ENCODE measurements at places on chromosomes 3 and 15. TPM values are rescaled to one million over a fixed set of nuclear protein-coding genes. Genes with fewer than 3 reads are reported as not detected.

DNA sequence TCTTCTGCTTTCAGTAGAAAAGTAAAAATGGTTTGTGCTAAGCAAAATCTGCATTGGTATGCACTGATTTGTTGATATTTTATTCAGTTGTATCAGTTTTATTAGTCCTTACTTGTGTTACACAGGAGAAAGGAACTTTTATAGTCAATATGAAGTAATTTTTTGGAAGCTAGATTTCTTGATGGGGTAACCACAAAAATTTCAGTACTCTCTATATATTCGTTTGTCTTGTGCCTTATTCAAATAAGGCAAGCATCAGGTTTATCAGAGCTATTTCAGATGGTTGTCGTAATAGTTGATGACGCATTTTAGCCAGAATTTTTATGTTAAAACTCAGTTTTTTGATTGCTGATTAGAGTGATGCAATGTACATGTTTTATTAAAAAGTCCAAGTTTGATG is 50.7 kb upstream of the NIPA1 start:
- peaks cover 12% of the 10 kb centered on the region for H3K4me1 ChIP-seq
- H3K27me3 ChIP-seq, result no peaks in the 10 kb centered on the region
- H3K36me3 ChIP-seq, result no peaks in the 10 kb centered on the region

GRCh38 chr3:194857469-194858113 is 171.9 kb downstream of the FAM43A start:
- H3K36me3 ChIP-seq, result no peaks in the 10 kb centered on the region
- no peak overlapping the region for H3K27ac ChIP-seq
- no peak overlapping the region for H3K4me3 ChIP-seq
- no peaks in the 10 kb centered on the region for H3K27me3 ChIP-seq
- H3K4me1 ChIP-seq, result peaks cover 14% of the 10 kb centered on the region
- no peak for DNase-seq

GRCh38 chr3:104887069-104887468 is 479.6 kb upstream of the ALCAM start:
- H3K27ac ChIP-seq, result no peak overlapping the region
- H3K27me3 ChIP-seq, result no peaks in the 10 kb centered on the region
- peaks cover 19% of the 10 kb centered on the region for H3K4me1 ChIP-seq
- DNase-seq, result no peak
- H3K4me3 ChIP-seq, result no peak overlapping the region

- no peak overlapping the region for H3K4me3 ChIP-seq
- peaks cover 13% of the 10 kb centered on the region for H3K27me3 ChIP-seq
- H3K36me3 ChIP-seq, result peaks cover 27% of the 10 kb centered on the region
- DNase-seq, result no peak
- no peak overlapping the region for H3K27ac ChIP-seq
These were observed 72.7 kb upstream of the SLC4A7 start for GRCh38 chr3:27556887-27557286.

DNA sequence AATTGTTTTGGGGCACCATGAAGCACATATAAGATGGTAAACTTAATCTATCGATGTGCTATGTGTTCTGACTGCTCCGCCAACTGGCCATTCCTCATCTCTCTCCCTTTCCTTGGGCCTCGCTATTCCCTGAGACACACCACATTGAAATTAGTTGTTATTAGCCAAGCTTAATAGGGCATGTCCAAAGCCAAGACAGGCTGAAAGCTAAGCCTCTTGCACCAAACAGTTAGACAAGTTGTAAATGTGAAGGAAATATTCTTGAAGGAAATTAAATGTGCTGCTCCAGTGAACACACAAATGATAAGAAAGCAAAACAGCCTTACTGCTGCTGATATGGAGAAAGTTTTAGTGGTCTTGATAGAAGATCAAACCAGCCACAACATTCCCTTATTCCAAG is 39.3 kb downstream of the C2CD4A start:
- H3K27me3 ChIP-seq, result no peaks in the 10 kb centered on the region
- H3K4me1 ChIP-seq, result no peaks in the 10 kb centered on the region
- H3K36me3 ChIP-seq, result no peaks in the 10 kb centered on the region
- DNase-seq, result no peak
- no peak overlapping the region for H3K27ac ChIP-seq
- no peak overlapping the region for H3K4me3 ChIP-seq

DNA sequence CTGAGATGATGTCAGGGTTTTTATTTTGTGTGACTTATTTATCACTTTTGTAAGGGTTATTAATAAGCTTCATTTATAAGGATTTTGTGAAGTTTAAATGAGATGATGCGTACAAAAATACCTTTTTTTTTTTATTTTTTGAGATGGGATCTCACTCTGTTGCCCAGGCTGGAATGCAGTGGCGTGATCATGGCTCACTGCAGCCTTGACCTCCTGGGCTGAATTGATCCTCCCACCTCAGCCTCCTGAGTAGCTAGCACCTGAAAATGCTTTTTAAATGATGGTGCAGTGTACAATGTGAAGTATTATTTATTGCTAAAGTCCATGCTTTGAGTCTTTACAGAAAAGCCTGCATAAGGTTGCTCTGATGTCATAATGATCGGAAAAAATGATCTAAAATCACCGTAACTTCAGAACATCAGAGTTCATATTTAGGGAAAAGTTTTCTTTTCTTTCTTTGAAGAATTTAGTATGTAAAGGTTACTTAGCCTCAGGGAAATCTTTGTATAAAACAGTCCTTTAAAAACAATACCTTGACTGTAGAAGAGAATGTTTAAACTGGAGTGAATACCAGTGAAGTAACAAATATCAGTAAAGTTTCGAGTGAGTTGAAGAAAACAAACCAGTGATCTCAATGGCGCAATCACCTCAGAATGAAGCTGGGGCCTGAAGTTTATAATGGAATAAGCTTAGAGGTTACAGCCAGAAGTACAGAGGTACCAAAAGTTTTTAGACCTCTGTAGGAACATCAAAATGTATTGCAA is 29.7 kb downstream of the TCF12 start:
- no peaks in the 10 kb centered on the region for H3K27me3 ChIP-seq
- H3K4me1 ChIP-seq, result peaks cover 11% of the 10 kb centered on the region
- H3K27ac ChIP-seq, result peak overlapping the region; percentile 78
- peaks cover 20% of the 10 kb centered on the region for H3K36me3 ChIP-seq
- no peak overlapping the region for H3K4me3 ChIP-seq

DNA sequence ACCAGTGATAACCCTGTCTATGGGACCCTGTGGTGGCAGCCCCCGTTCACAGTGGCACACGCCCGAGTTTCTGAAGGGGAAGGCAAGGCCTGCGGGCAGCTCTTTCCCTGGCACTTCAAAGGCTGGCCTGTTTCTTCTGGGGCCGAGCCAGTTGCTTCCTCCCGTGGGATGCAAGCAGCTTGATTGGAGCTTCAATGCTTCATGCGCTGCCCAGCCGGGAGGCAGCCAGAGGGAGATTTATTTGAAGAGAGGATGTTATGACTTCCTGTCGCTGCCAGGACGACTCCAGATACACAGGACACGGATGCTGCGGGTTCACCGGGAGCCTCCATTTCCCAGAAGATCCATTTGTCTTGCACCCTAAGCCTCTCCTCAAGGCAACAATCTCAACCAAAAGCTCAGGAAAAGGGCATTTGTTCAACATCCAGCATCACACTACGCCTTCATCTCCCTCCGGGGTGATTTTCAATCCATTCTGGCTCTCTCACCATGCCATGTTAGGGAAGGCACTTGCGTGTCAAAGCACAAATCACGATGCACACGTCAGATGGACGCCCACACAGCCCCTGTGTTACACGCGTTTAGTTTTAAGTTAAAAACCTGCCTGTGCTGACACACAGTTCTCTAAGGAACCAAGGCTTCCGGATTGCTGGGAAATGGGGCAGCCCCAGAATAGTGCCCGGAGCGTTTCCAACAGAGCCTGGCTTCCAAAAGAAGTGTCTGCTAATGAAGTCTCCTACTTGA is 330.2 kb downstream of the OCA2 start:
- peaks cover 5% of the 10 kb centered on the region for H3K27me3 ChIP-seq
- H3K4me3 ChIP-seq, result no peak overlapping the region
- H3K27ac ChIP-seq, result no peak overlapping the region
- DNase-seq, result no peak
- peaks cover 12% of the 10 kb centered on the region for H3K36me3 ChIP-seq
- H3K4me1 ChIP-seq, result peaks cover 32% of the 10 kb centered on the region

- no peak overlapping the region for H3K4me3 ChIP-seq
- no peak overlapping the region for H3K27ac ChIP-seq
- no peak for DNase-seq
- H3K4me1 ChIP-seq, result no peaks in the 10 kb centered on the region
- no peaks in the 10 kb centered on the region for H3K27me3 ChIP-seq
These were observed 545.3 kb downstream of the GBE1 start for GRCh38 chr3:81216192-81216591.

GRCh38 chr3:3443482-3443881 is 264.0 kb upstream of the CRBN start:
- H3K36me3 ChIP-seq, result peaks cover 11% of the 10 kb centered on the region
- H3K4me1 ChIP-seq, result peaks cover 4% of the 10 kb centered on the region
- no peak overlapping the region for H3K27ac ChIP-seq
- H3K27me3 ChIP-seq, result peaks cover 14% of the 10 kb centered on the region
- no peak overlapping the region for H3K4me3 ChIP-seq

GRCh38 chr3:119356646-119357045 is 62.5 kb downstream of the ARHGAP31 start:
- H3K4me3 ChIP-seq, result no peak overlapping the region
- no peak for DNase-seq
- H3K36me3 ChIP-seq, result no peaks in the 10 kb centered on the region
- H3K4me1 ChIP-seq, result peaks cover 67% of the 10 kb centered on the region

DNA sequence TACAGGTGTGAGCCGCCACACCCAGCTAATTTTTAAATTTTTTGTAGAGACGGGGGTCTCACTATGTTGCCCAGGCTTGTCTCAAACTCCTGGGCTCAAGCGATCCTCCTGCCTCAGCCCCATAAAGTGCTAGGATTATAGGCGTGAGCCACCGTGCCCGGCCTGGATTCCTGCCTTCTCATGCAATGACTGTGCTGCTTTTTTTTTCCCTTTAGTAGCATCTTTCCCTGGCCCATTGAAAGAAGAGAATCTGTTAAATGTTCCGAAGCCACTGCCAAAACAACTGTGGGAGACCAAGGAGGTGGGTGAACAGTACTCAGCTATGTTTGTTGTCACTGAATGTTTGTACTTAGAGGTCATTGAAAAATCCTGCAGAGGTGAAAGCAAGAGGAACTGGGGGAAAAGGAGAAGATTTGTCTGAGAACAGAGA is 88.0 kb downstream of the CRTC3 start:
- no peak for DNase-seq
- H3K27ac ChIP-seq, result no peak overlapping the region
- peaks cover 11% of the 10 kb centered on the region for H3K4me1 ChIP-seq
- no peaks in the 10 kb centered on the region for H3K27me3 ChIP-seq
- H3K36me3 ChIP-seq, result no peaks in the 10 kb centered on the region
- H3K4me3 ChIP-seq, result no peak overlapping the region

DNA sequence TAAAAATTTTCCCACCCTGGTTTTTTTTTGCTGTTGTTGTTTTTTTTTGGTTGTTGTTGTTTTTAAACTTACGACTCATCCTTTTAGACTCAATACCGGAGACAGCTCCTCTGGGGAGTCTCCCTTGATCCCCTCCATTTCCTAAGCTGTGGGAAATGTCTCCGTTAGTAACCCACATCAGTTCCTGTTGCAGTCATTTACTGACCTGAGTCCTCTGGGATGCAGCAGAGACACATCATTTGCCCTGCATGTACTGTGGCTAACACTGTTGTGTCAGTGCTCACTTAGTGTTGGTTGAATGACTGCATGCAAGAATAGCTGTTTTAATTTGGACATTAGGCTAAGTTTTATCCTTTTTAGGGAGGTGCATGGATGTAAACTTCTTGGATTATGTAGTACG is 83.8 kb downstream of the MBNL1 start:
- H3K36me3 ChIP-seq, result no peaks in the 10 kb centered on the region
- peaks cover 8% of the 10 kb centered on the region for H3K4me1 ChIP-seq
- peak overlapping the region; percentile 4 for H3K27ac ChIP-seq
- no peaks in the 10 kb centered on the region for H3K27me3 ChIP-seq
- no peak for DNase-seq

- no peaks in the 10 kb centered on the region for H3K4me1 ChIP-seq
- H3K4me3 ChIP-seq, result no peak overlapping the region
- DNase-seq, result no peak
- no peak overlapping the region for H3K27ac ChIP-seq
These were observed 76.7 kb downstream of the FEM1B start for GRCh38 chr15:68354268-68354667.

GRCh38 chr3:148903022-148903442 is 37.9 kb downstream of the CPA3 start:
- no peaks in the 10 kb centered on the region for H3K4me1 ChIP-seq
- no peak for DNase-seq
- no peaks in the 10 kb centered on the region for H3K27me3 ChIP-seq
- H3K4me3 ChIP-seq, result no peak overlapping the region
- H3K27ac ChIP-seq, result no peak overlapping the region

DNA sequence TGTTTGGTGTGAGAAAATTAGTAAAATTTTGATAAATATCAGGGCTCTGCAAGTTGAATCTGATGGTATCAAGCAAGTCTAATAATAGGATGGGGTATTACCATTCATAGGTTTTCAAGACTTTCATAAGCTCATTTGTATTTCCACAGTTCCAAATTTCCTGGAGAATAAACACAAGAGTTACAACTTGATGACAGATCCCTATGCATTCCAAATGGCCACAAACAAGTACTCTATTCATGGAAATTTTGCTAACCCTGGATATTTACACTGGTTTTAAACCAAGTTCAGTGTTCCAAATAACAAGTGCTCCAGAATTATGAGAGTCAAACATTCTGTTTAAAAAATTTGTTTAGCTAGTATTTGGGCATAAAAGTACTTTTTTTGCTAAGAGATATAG is 75.0 kb upstream of the CNTN6 start:
- no peaks in the 10 kb centered on the region for H3K4me1 ChIP-seq
- peaks cover 63% of the 10 kb centered on the region for H3K36me3 ChIP-seq
- no peak for DNase-seq
- H3K27me3 ChIP-seq, result no peaks in the 10 kb centered on the region

DNA sequence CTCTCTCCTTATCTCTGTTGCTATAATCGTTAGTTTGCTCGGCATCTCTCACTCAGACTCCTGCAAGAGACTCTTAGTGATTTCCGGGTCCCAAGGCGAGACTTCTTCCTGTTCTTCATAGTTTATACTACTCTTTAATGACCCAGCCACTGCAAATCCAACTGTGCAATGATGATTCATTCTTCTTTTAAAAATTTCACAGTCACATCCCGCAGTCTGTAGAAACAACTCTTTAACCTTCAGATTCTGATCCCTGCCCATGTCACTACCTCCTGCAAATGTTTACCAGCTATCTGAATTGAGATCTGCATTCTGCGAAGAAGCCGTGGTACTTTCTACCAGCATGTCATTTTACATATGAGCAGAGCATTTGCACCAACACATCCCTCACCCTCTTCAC is 2.8 kb upstream of the VGLL3 start:
- no peak overlapping the region for H3K4me3 ChIP-seq
- H3K36me3 ChIP-seq, result no peaks in the 10 kb centered on the region
- peaks cover 16% of the 10 kb centered on the region for H3K27me3 ChIP-seq
- H3K4me1 ChIP-seq, result peaks cover 20% of the 10 kb centered on the region

GRCh38 chr3:48641396-48641795 is 6.1 kb upstream of the SLC26A6 start:
- peaks cover 33% of the 10 kb centered on the region for H3K36me3 ChIP-seq
- H3K4me3 ChIP-seq, result no peak overlapping the region
- peaks cover 18% of the 10 kb centered on the region for H3K4me1 ChIP-seq
- no peak overlapping the region for H3K27ac ChIP-seq

Gene CLDN16
- total RNA-seq, result not detected

Gene FGF12
- total RNA-seq, result 8.0 TPM

Gene ZNF660
- 7.8 TPM for total RNA-seq

Gene IL12A
- 0.69 TPM for total RNA-seq

Gene NEK11
- 1.6 TPM for total RNA-seq

Gene SPATA12
- 0.39 TPM for total RNA-seq

All from WTC11 (cell line).